ENCODE measurements at places on chromosomes 12 and 14. TPM values are rescaled to one million over a fixed set of nuclear protein-coding genes. Genes with fewer than 3 reads are reported as not detected.

DNA sequence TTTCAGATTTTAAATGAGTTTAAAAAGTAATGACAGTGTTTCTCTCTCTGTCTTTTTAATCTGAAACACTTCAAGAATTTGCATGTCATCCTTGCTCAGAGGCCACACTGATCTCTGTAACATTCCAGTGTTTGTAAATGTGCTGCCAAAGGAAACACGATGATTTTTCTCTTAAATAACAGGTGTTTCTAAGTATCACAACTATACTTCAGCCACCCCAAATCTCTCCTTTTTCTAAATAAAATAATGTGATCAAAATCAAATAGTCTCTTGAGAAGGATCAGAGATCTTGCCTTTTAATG is 3.3 kb upstream of the GALC start:
- H3K27me3 ChIP-seq = no peaks in the 10 kb centered on the region
- DNase-seq = no peak
- no peak overlapping the region for H3K27ac ChIP-seq
- no peaks in the 10 kb centered on the region for H3K4me1 ChIP-seq
- no peaks in the 10 kb centered on the region for H3K36me3 ChIP-seq

- no peak overlapping the region for H3K4me3 ChIP-seq
- no peaks in the 10 kb centered on the region for H3K4me1 ChIP-seq
- H3K27ac ChIP-seq = no peak overlapping the region
- no peaks in the 10 kb centered on the region for H3K27me3 ChIP-seq
- DNase-seq = no peak
Measured at GRCh38 chr12:113340061-113340460, 5.2 kb upstream of the SLC8B1 start.

DNA sequence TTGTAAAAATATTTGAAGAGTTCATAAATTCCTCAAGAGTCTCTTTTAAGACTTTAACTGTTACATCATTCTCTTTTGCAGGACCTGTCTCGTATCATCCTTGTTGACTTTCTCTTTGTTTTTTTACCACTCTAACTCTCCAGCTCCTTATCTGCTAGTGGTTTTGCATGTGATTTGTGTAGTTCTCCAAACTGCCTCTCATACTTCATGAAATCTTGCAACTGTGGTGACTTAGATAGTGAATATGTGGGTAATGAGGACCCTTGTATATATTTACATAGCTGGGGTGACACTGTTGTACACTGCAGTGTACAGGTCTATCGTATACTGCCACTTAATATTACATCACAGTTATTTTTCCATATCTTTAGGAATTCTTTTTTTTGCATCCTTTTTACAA is 40.2 kb upstream of the EMP1 start:
- DNase-seq = no peak
- H3K36me3 ChIP-seq = no peaks in the 10 kb centered on the region
- peaks cover 2% of the 10 kb centered on the region for H3K4me1 ChIP-seq
- H3K4me3 ChIP-seq = no peak overlapping the region
- H3K27ac ChIP-seq = no peak overlapping the region

GRCh38 chr12:3310271-3311026 is 180.6 kb upstream of the PRMT8 start:
- no peak for DNase-seq
- H3K27me3 ChIP-seq = no peaks in the 10 kb centered on the region
- no peak overlapping the region for H3K27ac ChIP-seq
- no peak overlapping the region for H3K4me3 ChIP-seq
- H3K4me1 ChIP-seq = peaks cover under 1% of the 10 kb centered on the region

DNA sequence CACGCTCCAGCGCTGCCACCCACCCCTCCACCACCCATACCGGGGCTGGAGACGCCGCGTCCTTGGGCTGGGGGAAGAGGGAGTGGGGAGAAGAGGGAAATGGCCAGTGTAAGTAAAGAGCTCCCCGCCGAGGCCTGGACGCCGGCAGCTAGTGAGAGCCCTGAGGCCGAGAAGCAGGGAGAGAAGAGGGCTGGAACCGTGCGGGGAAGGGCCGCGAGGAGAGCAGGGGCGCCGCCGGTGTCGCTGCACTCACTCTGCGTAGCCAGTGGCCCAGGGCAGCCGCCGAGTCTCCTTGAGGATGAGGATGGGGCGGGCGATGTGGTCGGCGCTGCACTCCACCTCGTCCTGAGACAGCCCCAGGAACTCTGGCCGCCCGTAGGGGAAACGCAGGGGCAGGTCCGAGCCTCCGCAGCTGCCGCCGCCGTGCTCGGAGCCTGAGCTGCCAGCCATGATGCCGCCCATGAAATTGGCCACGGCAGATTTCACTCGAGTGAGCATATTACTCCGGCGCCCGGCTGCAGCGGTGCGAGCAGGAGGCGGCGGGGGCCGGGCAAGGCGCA is 631 bp downstream of the PPM1H start:
- H3K36me3 ChIP-seq = no peaks in the 10 kb centered on the region
- no peaks in the 10 kb centered on the region for H3K4me1 ChIP-seq
- H3K27ac ChIP-seq = no peak overlapping the region
- no peak for DNase-seq
- no peaks in the 10 kb centered on the region for H3K27me3 ChIP-seq

- H3K4me3 ChIP-seq = no peak overlapping the region
- no peaks in the 10 kb centered on the region for H3K27me3 ChIP-seq
- no peaks in the 10 kb centered on the region for H3K4me1 ChIP-seq
- no peak for DNase-seq
- H3K36me3 ChIP-seq = no peaks in the 10 kb centered on the region
Measured at GRCh38 chr12:7374423-7375144, 69.4 kb downstream of the CD163L1 start.

DNA sequence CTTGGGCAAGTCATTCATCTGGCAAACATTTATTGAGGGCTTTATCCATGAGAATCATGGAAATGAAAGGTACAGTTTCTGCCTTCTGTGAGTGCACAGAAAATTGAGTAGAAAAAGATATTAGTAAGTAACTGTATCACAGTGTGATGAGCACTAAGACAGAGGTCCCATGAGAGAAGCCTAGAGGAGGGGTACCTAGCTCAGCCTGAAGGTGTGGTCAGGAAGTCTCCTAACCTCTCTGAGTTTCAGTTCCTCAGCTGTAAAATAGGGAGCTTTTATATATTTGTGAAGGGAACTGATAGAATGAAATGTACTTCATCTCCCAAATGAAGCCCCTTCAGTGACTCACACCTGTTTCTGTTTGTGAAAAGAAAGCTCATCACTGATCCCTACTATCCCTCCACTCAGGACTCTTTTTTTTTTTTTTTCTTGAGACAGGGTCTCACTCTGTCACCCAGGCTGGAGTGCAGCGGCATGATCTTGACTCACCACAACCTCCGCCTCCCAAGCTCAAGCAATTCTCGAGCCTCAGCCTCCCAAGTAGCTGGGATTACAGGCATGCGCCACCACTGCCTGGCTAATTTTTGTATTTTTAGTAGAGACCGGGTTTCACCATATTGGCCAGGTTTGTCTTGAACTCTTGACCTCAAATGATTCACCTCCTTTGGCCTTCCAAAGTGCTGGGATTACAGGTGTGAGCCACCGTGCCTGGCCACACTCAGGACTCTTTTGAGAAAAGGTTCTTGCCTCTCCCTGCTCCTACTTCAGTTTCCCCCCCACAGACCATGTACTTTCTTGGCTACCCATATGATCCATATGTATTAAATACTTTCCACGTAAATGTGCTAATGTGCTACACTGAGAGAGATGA is 93.7 kb upstream of the FUT8 start:
- H3K36me3 ChIP-seq = no peaks in the 10 kb centered on the region
- DNase-seq = no peak
- no peaks in the 10 kb centered on the region for H3K4me1 ChIP-seq
- H3K27ac ChIP-seq = no peak overlapping the region

- no peaks in the 10 kb centered on the region for H3K27me3 ChIP-seq
- H3K36me3 ChIP-seq = no peaks in the 10 kb centered on the region
- no peak overlapping the region for H3K27ac ChIP-seq
- DNase-seq = no peak
Measured at GRCh38 chr12:20547816-20548575, 147.1 kb upstream of the SLCO1C1 start.

GRCh38 chr12:104695453-104696148 is 238.9 kb downstream of the CHST11 start:
- H3K27ac ChIP-seq = no peak overlapping the region
- DNase-seq = no peak
- no peak overlapping the region for H3K4me3 ChIP-seq
- no peaks in the 10 kb centered on the region for H3K4me1 ChIP-seq
- no peaks in the 10 kb centered on the region for H3K27me3 ChIP-seq

- H3K4me3 ChIP-seq = no peak overlapping the region
- no peaks in the 10 kb centered on the region for H3K4me1 ChIP-seq
- no peaks in the 10 kb centered on the region for H3K36me3 ChIP-seq
Measured at GRCh38 chr14:41137741-41138140, 468.9 kb upstream of the LRFN5 start.

GRCh38 chr14:104244221-104245011 is 106.0 kb downstream of the KIF26A start:
- no peak for DNase-seq
- no peaks in the 10 kb centered on the region for H3K27me3 ChIP-seq

GRCh38 chr12:14844401-14844800 is 1.1 kb upstream of the ART4 start:
- no peaks in the 10 kb centered on the region for H3K36me3 ChIP-seq
- H3K4me1 ChIP-seq = peaks cover 4% of the 10 kb centered on the region
- H3K27ac ChIP-seq = no peak overlapping the region
- DNase-seq = no peak
- H3K4me3 ChIP-seq = no peak overlapping the region
- no peaks in the 10 kb centered on the region for H3K27me3 ChIP-seq

GRCh38 chr12:68896881-68897540 is 36.0 kb downstream of the CPM start:
- no peak overlapping the region for H3K27ac ChIP-seq
- no peaks in the 10 kb centered on the region for H3K36me3 ChIP-seq
- DNase-seq = no peak
- H3K4me1 ChIP-seq = peaks cover 5% of the 10 kb centered on the region
- no peaks in the 10 kb centered on the region for H3K27me3 ChIP-seq

DNA sequence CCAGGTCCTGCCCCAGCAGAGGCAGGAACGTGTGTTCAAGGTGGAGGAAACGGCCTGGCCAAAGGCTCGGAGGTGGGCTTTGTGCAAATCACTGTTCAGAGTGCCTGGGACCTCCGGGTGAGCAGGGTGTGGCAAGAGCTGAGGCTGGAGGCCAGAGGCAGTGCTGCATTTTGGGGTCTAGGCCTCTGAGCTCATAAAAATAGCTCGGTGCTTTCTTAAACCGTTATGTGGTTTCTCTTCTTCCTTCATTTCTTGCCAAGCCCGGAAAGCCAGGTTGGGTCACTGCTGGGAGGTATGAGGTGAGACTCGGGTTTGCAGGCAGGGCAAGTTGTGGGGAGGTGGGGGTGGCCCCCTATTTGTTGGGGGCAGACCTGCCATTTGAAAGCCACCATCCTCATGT is 178.8 kb upstream of the MYL2 start:
- no peak overlapping the region for H3K4me3 ChIP-seq
- DNase-seq = no peak
- no peaks in the 10 kb centered on the region for H3K36me3 ChIP-seq
- no peaks in the 10 kb centered on the region for H3K4me1 ChIP-seq
- H3K27ac ChIP-seq = no peak overlapping the region

DNA sequence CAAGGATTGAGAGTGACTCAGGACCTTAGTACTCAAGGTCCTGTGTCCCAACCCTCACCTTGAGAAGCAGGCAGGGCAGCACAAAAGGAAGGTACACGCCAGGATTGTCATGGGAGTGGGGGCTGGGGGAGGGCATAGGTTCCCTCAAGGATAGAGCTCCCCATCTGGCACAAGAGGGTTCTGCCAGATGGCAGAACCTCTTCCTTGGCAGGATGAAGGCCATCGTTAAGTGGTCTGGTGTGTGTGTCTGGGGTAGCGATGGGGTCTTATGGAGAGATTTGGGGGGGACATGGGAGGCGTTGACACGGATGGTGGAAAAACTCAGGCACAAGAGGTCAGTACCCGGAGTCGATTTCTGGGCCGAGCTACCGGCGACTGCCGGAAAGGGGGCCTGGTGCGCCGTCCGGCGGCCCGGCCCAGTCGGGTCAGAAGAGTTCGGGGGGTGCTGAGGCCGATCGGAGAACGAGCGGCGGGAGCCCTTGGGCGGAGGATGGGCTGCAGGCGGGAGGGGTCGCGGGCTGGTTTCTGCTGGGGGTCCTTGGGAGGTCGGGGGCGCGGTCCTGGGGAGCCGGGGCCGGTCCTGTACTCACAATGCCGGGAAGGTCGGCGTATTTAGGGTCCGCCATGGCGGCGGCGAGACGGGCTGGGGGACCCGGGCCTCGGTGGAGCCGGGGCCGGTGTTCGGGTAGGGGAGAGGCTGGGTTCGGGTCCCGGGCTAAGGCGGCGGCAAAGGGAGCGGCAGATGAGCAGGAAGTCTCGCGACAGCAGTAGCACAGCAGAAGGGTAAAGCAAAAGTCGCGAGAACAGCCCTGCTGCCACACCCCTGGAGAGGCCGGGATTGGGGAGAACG is at the start of gene DCTN2:
Gene DCTN2 (minus strand): TSS at position 755 of the 850 bp plus-strand sequence. CDS start 129 bp downstream, at position 626.
- peak; percentile 94 for DNase-seq
- no peaks in the 10 kb centered on the region for H3K36me3 ChIP-seq
- H3K27me3 ChIP-seq = no peaks in the 10 kb centered on the region
- H3K4me3 ChIP-seq = peak within 1 kb of the TSS; percentile 79

GRCh38 chr12:31768046-31768445 is 39.2 kb upstream of the AMN1 start:
- H3K36me3 ChIP-seq = no peaks in the 10 kb centered on the region
- H3K27ac ChIP-seq = no peak overlapping the region
- no peaks in the 10 kb centered on the region for H3K27me3 ChIP-seq
- no peaks in the 10 kb centered on the region for H3K4me1 ChIP-seq
- no peak overlapping the region for H3K4me3 ChIP-seq

DNA sequence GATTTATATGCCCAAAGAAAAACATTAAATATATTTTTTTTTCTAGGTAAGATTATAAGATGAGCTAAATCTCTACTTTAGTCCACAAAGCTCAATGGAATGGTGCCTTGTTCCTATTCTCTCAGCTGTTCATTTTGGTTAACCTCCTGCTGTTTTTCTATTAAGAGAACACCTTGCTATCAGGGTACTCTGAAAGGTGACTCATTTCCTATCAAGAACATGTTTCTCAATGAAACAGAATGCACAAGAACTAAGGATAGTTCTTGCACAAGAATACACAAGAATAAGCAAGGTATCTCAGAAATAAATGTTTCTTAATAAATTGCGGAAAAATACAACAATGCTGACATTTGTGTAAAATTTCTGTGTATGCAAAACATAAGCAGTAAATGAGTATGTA is 14.1 kb downstream of the ABCD2 start:
- no peaks in the 10 kb centered on the region for H3K27me3 ChIP-seq
- DNase-seq = no peak
- H3K27ac ChIP-seq = no peak overlapping the region
- H3K4me1 ChIP-seq = no peaks in the 10 kb centered on the region
- H3K4me3 ChIP-seq = no peak overlapping the region

DAO gene
- not detected for total RNA-seq

ARG2 gene
- total RNA-seq = 23.9 TPM

Measured in ovary (tissue), 10 donors.